ENCODE measurements at places on chromosomes 5 and 9.

DNA sequence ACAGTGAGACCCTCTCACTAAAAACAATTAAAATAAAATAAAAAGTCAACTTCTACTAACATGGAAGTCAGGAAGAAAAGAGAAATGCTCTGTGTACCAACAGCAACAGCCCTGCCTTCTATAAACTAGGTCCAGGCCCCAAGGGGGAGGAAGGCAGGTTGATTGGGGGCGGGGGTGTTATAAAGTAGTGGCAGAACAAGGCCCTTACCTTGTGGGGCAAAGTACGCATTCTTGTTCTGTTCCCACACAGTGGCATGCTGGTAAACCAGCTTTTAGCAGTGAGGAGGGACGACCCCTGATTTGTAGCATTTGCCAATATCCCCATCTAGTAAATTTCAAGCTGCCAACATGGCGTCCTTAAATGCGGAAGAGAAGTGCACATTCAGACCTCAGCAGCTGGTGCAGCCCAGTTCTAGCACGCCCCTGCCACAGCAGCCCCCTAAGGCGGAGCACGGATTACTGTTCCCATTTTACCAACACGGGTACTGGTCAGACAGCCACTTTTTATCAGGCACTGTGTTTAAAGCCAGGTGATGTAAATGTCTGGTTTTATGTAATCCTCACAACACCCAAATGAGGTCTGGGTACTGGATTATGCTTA is 69.5 kb downstream of the GTF3C4 start:
- no peak for DNase-seq

DNA sequence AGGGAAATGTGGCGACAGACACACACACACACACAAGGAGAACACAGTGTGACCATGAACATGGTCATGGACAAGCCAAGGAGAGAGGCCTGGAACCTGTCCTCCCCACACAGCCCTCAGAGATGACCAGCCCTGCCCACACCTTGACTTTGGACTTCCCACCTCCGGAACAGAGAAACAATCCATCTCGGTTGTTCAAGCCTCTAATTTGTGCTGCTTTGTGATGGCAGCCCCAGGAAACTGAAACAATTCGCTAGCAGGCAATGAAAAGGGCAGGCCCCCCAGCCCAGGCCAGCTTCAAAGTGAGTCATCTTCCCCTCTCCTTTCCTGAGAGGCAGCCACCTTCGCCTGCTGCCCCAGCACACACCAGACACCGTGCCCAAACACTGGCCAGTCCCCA is 47.7 kb downstream of the NSUN2 start:
- DNase-seq: no peak

DNA sequence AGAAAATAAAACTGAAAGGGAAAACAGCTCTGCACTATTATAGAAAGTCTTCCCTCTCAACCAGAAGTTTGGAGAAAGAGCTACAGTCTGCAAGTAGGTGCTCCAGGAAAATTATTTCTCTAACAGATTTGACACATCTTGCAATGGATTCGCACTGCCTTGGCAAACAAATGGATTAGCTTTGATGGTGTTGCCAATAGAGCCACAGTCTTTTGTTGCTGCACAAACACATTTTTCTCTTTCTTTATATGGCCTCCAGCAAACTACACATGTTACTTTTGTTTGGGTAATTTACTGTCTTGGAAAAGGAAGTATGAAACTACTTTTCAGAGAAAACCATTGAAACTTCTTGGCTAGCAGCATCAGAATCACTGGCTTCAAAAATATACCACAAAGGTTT is 523.1 kb downstream of the EFNA5 start:
- DNase-seq: no peak

DNA sequence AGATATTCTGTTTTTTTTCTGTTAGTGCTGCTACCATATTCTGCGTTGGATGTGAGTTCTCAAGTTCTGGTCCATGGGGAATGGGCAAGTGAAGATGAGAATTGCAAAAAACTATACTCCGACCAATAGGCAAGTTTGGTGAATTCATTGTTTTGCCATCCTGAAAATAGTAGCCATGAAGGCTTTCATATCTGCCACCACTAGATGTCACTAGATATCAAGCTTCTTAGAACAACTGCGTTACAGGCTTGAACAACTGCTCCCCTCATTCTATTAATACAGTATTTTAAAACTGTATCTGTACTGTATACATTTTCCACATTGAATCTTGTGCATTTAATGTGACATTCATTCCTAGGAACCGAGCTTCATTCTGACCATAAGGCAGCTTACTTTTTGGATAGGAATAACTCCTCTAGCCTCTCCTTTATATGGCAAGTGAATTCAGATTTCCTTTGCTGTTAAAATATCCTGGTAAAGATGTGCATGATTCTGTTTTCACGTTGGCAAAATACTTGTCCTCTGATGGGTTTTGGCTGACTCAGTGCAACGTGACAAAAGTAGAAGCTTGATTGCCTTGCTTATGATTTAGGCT is 163.6 kb downstream of the SREK1 start:
- no peak for DNase-seq

- no peak for DNase-seq
Measured at GRCh38 chr9:99360026-99360425, 137.9 kb downstream of the SEC61B start.

DNA sequence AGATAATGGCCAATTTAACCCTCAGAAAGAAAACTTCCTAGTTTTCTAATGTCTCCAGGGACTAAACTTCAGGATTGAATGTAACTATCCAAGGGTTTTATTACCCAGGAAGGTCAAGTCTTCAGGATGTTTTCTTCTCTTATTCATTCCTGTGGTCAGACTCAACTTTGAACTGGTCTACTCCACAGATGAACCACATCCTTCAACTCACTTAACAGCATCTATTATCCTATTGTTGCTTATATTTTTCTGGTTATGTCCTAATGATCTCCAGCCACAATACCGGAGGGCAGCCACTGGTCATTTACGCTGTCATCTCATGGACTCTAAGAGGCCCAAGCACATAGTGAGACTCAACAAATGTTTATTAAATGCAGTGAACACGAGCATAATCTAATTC is 47.2 kb upstream of the LIFR start:
- no peak for DNase-seq

- DNase-seq: no peak
Measured at GRCh38 chr9:118252027-118252426, 547.8 kb downstream of the TLR4 start.

DNA sequence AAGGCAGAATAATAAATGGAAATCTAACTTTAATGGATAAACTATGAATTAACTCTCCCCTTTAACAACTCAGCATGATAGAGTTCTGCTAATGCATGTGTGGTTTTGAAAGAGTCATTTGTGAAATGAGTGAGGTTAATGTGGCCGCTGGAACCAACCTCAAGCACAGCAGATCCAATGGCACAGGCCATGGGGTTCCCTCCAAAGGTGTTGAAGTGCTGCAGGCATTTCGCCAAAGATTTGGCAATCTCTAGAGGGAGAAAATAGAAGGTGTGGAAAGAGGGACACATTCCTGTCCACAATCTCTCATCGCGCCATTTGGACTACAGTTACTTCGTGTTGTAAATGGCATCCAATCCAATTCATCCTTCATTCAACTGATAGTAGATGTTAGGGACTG is 35.0 kb downstream of the AGXT2 start:
- DNase-seq: no peak

DNA sequence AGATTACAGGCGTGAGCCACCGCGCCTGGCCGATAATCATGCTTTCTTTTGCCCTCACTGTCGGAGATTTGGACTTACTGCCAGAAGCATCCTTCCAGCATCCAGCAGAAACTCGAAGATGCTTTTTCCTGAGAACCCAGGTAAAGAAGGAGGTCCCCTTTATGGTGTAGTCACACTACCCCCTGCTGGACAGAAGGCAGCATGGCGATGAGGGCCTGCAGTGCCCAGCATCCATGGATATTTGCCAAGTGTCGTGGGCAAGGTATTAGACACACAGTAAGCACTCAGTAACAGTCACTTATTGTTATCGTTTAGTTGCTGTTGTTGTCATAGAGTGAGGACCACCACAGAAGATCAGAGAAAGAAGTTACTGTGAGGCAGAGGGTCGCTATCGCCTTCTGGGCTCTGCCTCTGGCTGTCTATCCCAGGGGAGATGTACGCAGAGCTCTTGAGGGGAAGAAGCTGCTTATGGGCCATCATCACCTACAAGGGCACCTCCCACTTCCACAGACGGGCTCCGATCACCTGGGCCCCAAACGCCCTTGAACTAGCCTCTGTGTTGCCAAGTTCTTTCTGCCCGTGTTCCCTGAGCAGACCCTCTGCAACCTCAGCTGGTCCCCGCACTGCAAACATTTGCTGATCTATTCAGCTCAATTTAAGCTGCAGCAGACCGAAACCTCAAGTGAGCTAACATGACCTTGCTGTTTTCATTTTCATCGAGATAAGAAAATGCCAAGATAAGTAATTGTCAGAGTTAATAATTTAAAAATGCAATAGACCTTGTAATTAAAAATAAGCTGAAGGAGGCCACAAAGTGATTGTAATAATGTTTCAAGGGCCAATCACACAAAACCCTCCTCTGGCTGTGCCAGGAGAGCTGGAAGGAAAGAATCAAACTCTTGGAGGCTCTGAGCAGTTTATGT is 23.9 kb downstream of the C5orf15 start:
- DNase-seq: no peak

DNA sequence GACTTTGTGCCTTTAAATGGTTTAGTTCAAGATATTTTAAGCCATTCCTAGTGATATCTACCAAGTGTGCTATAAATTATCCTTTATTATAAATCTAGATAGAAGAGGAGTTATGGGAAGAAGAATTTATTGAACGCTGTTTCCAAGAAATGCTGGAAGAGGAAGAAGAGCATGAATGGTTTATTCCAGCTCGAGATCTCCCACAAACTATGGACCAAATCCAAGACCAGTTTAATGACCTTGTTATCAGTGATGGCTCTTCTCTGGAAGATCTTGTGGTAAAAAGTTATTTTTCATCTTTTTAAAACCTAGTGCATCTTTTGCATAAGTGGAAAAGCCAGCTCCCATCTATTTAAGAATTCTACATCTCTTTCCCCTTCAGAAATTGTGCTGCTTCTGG is 18.6 kb downstream of the SLC23A1 start:
- no peak for DNase-seq

- no peak for DNase-seq
Measured at GRCh38 chr5:151267491-151268260, 14.7 kb downstream of the GM2A start.

DNA sequence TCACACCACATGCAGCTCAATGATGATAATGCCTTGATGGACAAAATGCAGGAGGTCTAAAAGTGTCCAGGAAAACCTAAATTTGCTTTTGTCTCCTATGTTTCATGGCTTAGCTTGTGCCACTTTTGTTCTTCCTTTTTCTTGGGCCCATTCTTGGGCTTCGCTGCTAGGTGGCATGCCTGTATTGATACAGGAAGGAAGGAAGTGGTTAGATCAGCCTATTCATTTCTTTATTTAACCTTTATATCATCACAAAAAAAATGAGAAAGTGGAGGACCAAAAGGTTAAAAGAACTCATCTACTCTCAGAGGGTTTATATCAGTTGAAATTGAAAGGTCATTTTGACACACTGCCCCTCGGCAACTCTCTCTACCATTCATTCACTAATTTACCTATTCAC is 260.2 kb downstream of the ARHGAP26 start:
- no peak for DNase-seq

DNA sequence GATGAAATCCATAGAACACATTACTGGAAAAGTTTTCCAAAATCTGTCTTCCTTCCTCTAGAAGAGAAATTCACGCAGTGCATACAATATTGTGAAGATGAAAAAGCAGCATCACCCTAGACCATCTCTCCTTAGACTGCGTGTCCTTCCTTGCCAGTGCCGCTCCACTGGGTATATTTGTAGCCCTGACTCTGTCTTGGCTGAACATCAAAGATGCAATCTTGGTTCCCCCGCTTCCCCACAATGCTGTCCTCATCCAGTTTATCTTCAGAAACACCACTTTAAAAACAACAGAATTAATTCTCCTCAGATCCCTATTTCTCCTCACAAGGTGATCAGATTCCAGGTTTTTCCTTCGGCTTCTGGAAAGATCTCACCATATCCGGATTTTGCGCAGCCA is 53.9 kb downstream of the ROR2 start:
- no peak for DNase-seq

DNA sequence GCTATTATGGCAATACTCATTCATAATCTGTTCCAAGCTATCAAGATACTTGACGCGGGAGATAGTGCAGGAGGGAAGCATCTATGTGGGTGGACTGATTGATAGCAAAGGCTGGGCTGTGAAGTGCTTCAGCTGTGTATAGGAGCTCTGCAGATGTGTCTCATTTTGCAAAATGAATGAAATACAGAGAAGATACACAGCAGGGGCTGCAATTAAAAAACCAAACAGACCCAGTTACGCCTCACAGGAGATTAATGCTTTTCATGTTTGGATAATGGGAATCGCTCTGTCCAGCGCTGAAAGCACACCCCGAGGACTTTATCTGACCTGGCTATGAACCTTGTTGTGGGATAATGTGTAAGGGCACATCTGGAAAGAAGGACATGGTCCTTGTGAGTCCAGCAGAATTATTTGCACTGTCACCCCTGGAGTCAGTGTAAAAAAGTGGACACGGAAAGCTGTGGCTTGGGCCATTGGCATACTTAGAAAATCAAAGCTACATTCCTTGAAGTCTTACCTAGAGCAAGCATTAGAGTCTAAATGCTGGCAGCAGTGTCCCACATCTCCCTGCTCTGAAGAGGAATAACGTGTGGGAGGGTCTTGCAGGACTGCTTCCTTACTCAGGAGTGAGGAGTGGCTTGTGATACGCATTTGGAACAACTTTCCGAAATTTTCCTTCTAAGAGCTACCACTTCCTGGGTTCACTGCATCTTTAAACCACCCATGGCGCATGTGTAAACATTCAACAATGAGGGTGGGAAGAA is 2.6 kb downstream of the SH3RF2 start:
- DNase-seq: no peak
